ENCODE measurements at places on chromosomes 1 and 21.
A peak's percentile ranks its signal among the peaks of the same experiment; 100 is the strongest.

GRCh38 chr1:94067196-94067595 lies 53.8 kb downstream of the ABCA4 start:
- DNase-seq: peak; percentile 82

GRCh38 chr1:175851749-175852148 lies 108.4 kb upstream of the TNR start:
- no peak for DNase-seq

GRCh38 chr1:43611950-43612349 lies 38.0 kb upstream of the KDM4A start:
- DNase-seq: no peak

DNA sequence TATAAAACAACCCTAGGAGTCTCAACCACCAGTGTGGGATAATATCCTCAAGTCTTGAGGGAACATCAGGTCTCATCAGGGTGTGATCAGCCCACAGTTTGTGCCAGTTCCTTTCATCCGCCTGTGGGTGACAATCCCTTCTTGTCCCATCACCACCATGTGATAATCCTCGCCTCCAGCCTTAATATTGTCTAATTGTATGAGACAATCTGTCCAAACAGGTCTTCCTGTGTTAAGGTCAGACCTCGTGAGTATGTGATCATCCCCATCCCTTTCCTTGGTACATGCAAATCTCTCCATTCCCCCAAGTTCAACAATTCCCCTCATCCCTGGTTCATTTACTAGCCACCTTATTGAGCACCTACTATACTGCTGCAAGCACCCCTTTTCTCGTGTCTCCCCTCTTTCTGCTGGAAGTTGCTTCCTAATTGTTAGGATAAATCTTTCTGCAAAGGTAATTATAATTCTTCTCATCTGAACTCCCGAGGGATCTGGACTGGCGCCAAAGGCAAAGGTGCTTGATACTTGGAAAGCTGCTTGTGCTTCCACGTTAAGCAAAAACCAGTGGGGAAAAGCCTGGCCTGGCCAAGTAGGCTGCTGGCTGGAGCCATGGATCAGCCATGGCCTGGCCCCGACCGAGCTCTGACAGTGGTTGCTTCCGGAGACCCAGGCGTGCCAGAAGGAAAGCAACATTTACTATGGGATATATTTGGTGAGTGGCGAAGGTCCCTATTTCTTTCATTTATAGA lies 92.5 kb downstream of the RNF220 start:
- DNase-seq: no peak

DNA sequence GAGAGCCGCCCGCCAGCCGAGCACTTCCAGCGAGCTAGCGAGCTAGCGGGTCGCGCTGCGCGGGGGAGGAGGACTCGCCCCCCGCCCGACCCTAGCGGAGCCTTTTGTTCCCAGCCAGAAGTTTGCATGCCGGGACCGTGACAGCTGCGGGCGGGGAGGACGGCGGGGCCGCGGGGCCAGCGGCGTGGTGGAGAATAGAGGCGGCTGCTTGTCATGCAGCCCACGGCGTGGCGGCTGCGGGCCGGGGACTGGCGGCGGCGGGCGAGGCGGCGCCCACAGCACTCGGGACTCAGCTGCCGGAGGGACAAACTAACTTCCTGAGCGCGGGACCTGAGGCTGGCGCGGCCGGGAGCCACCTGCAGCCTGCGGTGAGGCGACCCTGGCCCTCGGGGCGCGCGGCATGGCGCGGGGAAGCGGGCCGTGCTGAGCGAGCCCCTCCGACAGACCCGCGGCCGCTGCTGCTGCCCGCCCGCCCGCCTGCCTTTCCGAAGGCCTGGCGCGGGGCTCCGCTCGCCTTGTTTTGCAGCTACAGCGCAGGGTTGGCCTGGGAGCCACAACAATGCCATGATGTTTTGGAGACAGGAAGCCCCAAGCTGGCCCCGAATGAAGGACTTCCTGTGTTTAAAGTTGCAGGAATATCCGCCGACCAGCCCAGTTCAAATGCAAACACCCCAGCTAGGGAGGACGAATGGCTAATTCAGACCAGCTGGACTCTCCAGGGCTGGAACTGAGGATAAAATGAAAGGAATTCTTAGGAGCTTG lies 82.2 kb upstream of the BMP8A start:
- no peak for DNase-seq

DNA sequence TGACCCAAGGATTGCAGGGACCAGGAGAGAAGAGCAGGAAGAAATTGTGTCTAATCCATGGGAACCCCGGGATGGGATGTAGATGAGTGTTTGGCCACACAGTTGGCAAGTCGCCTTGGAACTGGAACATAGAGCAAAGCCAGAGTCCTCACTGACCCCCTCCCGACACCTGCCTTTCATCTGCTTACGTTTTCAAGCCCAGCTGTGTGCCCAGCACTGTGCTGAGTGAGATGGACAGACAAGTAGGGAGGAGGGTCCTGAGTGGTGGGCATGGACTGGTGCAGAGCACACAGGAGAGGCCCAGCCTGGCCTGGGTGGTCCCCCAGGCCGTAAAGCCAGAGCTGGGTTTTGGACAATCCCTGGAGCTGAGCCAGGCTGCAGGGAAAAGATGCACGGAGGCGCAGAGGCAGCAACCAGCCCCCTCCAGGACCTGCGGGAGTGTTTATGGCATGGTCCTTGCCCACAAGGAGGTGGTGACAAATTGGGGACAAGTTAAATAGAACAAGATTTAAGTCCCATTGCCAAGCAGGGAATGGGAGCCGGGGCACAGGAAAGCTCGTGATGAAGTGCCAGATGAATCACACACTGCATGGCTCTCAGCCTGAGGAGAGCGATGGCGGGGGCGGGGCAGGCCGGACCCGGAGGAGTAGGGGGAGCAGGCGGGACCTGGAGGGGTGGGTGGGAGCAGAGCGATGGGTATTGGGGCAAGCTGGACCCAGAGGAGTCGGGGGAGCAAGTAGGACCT lies 157.8 kb upstream of the VAMP3 start:
- DNase-seq: no peak

DNA sequence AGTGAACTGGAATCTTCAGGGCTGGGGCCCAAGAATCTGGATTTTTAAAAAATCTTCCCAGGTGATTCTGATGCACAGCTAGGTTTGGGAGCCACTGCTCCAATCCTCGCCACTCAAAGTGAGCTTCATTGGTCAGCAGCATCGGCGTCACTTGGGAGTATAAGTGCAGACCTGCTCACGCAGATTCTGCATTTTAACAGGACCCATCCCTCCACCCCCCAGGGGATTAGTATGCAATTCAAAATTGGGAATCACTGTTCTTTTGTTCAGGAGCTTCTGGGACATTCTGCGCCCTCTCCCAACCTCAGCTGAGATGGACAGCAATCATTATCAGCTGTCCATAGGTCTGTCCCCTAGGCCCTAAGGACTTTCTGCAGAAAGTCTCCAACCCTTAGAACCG lies 53.5 kb downstream of the LGR6 start:
- no peak for DNase-seq

- DNase-seq: no peak
Measured at GRCh38 chr1:40011198-40011597, 29.3 kb upstream of the CAP1 start.

- DNase-seq: peak; percentile 34
Measured at GRCh38 chr1:230696722-230697437, 17.0 kb downstream of the AGT start.

DNA sequence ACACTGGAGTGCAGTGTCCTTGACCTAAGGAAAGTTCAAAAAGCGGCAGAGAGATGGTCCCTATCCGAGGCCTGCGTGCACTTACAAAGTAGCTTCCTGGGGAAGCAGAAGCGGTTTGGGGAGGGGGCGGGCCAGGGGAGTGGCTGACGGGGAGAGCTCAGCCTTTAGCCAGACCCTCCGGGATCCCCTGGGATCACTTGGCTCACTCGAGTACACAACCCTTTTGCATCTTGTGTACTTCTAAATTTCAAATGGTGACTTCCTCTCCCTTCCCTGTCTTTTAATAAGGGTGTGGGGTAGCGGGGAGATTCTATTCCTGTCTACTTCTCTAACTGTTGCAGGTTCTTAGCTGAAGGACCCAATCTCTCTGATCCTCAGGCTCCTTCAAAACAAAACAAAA lies 18.1 kb upstream of the SNX27 start:
- no peak for DNase-seq

DNA sequence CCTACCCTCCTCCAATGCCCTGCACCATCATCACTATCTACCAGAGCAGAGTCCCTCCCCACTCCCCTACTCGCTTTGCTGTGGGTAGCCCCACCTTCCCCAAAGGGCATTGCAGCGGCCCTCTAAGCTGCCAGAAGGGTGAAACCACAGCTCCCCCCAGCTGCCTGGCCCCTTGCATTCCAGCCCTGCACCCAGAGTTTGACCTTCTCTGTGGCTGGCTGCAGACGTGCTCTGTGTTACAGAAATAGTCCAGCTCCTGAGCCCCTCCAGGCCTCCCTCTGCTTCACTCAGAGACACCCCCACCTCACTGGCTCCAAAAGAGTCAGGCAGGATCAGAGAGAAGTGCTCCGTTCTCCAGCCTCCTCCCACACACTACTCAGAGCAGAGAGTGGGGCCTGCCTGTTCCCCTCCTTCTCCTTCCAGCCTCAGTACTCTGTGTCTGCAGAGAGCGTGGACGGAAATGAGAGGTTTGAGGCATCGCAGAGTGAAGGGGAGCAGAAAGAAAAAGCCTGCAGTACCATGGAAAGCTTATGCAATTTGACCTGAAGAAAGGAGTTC lies 63.2 kb downstream of the PLEKHA6 start:
- DNase-seq: peak; percentile 81

- no peak for DNase-seq
Measured at GRCh38 chr1:9099555-9099954, 29.3 kb downstream of the GPR157 start.

DNA sequence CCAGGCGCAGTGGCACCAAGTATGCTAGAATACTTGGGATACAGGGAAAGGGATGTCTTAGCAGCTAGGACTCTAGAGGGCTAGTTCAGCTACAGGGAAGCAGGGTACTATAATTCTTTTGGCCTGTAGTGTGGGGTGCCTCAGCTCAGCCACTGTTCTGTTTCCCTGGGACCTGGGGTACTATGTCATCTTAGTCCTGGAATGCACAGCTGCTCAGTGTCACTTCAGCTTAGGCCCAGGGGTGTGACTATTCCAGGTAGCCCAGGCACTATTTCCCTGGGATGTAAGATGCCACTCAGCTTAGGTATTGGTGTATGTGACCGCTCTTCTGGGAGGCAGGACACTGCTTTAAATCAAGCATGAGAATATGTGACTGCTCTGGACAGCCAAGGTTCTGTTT lies 34.1 kb downstream of the RGSL1 start:
- DNase-seq: no peak

- DNase-seq: peak; percentile 79
Measured at GRCh38 chr1:94801919-94802546, 18.1 kb upstream of the SLC44A3 start.

DNA sequence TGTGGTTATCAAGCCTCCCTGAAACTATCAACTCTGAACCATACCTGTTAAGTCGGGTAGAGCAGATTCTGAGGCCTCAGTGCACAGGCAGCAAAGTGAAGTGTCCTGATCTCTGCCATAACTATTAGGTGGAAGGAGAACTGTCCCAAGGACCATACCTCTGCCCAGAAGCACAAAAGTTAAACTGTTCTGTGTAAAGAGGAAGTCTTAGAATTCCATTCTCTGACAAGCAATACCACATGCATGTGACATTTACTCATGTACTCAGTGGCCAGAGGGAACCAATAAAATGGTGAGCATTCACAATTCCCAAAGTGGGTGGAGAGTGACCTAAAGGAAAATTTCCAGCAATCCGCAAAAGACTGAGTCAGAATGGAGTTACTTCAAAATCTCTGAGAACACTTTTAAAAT lies 61.0 kb downstream of the TOR3A start:
- DNase-seq: peak; percentile 99
